T-helper 2 cell treated with Interferon-gamma antibody and Interleukin-4, amounts not matched to agents 5 μg/mL and 100 μg/mL, for 36 hours (primary cell): ENCODE measurements at places on chromosomes 3 and 15.

DNA sequence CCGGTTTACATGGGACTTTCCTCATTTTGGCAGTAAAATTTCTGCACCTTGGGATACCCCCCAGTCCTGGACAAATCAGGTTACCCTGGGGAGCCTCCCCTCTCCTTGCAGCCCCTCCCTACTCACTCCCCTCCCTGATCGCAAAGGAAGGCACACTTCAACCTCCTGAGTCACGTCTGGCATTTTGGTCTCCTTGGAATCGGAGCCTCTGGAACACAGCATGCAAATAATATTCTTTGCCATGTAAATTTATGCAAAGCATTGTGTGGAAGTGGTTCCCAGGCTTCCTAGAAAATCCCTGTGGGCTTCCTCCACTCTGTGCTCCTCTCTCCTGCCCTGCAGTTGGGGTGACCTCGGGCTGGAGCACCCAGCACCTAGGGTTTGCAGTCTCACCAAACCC lies 11.6 kb downstream of the SCN5A start:
- no peaks in the 10 kb centered on the region for H3K4me1 ChIP-seq
- no peaks in the 10 kb centered on the region for H3K36me3 ChIP-seq
- H3K27ac ChIP-seq, result no peak overlapping the region
- DNase-seq, result no peak
- no peak overlapping the region for H3K4me3 ChIP-seq
- H3K27me3 ChIP-seq, result peaks cover 5% of the 10 kb centered on the region

DNA sequence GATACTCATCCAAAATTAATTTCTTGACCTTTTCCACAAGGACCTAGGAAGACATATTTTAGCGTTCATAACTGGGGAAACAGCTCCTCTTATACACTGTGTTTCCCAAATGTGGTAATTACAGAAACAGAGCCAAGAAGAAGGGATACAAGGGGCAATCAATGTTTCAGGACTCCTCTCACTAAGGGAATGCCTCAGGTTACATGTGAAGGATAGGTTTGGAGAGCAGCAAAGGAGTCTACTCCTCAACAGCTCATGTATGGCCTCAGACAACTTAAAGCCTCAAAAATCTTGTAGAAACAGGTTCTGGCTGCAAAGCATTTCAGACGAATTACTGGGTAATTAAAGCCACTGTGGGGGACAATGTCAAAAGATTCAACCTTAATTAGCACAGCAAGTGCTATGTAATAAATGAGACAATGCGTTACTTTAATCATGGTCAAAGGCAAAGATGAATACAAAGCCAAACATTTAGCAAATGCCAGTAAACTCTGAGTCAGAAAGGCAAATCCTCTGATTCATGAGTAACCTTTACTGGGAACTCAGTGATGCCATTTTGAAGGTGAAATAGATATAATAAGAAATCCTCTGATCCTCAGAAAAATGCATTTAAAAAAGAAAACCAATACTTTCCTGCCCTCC lies 1111.2 kb downstream of the TUSC7 start:
- no peak overlapping the region for H3K4me3 ChIP-seq
- no peaks in the 10 kb centered on the region for H3K36me3 ChIP-seq
- DNase-seq, result no peak
- no peaks in the 10 kb centered on the region for H3K4me1 ChIP-seq
- no peak overlapping the region for H3K27ac ChIP-seq

GRCh38 chr3:10653241-10653640 lies 147.9 kb upstream of the ATP2B2 start:
- H3K27me3 ChIP-seq, result peaks cover 9% of the 10 kb centered on the region
- no peak overlapping the region for H3K27ac ChIP-seq
- DNase-seq, result no peak
- H3K4me3 ChIP-seq, result no peak overlapping the region
- H3K4me1 ChIP-seq, result no peaks in the 10 kb centered on the region
- H3K36me3 ChIP-seq, result no peaks in the 10 kb centered on the region

DNA sequence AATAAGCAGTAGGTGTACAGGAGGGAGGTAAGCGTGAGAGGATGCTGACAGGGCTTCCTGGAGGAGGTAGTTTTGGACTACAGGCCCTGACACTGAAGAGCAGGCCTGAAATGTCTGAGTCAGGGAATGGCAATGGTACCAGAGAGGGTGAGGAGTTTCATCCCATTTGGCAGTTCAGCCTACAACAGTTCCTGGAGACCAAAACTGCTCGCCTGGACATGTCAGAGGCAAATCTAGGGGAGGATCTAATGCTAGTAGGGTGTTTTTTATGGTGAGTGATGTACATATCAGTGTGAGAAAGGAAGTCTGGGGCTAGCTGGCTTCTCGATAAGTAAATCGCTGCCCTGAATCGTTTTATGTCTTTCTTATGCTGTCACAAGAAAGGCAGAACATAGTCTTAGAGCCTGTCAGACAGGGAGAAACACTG lies 13.8 kb upstream of the TNFSF10 start:
- H3K4me3 ChIP-seq, result peak overlapping the region; percentile 73
- no peaks in the 10 kb centered on the region for H3K27me3 ChIP-seq
- peaks cover 55% of the 10 kb centered on the region for H3K4me1 ChIP-seq
- peaks cover 21% of the 10 kb centered on the region for H3K36me3 ChIP-seq

DNA sequence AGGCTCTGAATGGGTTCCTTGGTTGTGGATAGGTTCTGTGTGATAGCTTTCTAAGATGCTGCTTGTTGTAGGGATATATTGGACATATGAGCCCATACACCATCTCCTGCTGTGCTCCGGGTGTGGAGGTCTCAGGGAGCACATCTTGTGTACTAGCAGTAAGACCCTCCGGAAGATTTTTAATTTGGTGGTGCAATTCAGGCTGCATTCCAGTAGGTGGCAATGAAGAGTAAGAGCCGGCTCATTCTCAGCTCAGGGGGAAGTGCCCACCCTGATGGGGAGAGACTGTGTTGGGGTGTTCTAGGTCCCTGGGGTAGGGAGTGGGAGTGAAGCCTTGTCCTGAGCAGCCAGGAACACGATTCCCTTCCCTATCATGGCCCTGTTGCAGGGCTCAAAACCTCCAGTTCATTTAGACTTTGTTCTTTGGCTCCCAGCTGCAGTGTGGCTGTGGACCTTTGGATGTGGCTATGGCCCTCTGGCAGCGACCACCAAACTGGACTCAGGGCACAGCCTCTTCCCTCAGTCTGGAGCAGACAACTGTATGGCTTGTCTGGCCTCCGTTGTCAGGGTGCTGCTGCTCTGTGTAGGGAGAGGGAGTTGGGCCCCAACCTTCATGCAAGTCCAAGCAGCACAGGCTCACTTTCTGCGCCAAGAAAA lies 104.7 kb downstream of the UNC13C start:
- no peak overlapping the region for H3K27ac ChIP-seq
- no peaks in the 10 kb centered on the region for H3K4me1 ChIP-seq
- H3K27me3 ChIP-seq, result no peaks in the 10 kb centered on the region
- no peak overlapping the region for H3K4me3 ChIP-seq

- H3K27ac ChIP-seq, result no peak overlapping the region
- no peaks in the 10 kb centered on the region for H3K36me3 ChIP-seq
- H3K4me1 ChIP-seq, result no peaks in the 10 kb centered on the region
- no peak for DNase-seq
- H3K4me3 ChIP-seq, result no peak overlapping the region
Observed at GRCh38 chr3:8509961-8510360, 8.3 kb downstream of the LMCD1 start.

DNA sequence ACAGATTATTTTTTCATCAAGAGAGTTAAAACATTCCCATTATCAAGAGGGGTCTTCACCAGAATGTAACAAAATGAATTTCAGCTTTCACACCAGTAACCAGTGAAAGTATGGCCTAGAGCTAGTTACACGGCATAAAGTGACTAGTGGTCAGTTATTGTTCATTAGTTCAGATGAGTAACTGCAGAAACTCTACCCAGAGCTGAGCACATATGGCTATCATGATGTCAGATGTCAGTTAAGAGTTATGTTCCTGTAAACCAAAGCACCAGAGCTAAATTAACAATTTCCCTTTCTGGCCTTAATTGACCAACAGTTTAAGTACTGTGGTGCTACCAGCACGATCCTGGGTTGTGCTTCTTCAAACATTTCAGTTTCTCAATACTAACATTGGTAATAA lies 6.6 kb upstream of the MRPS25 start:
- H3K36me3 ChIP-seq, result peaks cover 46% of the 10 kb centered on the region
- DNase-seq, result no peak
- no peaks in the 10 kb centered on the region for H3K27me3 ChIP-seq
- H3K4me1 ChIP-seq, result peaks cover 3% of the 10 kb centered on the region
- H3K27ac ChIP-seq, result no peak overlapping the region

DNA sequence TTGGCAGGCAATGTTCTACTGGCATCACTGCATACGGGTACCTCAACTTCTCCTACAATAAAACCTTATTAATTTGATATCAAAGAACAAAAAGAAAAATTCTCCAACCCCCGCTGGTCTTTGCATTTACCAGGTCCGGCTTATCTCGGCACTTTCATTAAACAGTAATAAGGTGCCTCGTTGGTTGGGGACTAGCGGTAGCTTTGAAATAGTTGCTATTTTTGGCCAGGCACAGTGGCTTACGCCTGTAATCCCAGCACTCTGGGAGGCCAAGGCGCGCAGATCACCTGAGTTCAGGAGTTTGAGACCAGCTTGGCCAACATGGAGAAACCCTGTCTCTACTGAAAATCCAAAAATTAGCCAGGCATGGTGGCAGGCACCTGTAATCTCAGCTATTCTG lies 32.0 kb upstream of the CGNL1 start:
- no peak overlapping the region for H3K4me3 ChIP-seq
- peaks cover 2% of the 10 kb centered on the region for H3K27me3 ChIP-seq
- H3K4me1 ChIP-seq, result no peaks in the 10 kb centered on the region
- no peak for DNase-seq
- H3K27ac ChIP-seq, result no peak overlapping the region

- no peaks in the 10 kb centered on the region for H3K36me3 ChIP-seq
- no peaks in the 10 kb centered on the region for H3K27me3 ChIP-seq
- no peak for DNase-seq
- no peak overlapping the region for H3K4me3 ChIP-seq
Observed at GRCh38 chr3:13042715-13043271, 30.4 kb downstream of the IQSEC1 start.

GRCh38 chr15:42057799-42058646 lies 36.3 kb downstream of the PLA2G4D start:
- H3K36me3 ChIP-seq, result no peaks in the 10 kb centered on the region
- H3K27ac ChIP-seq, result no peak overlapping the region

DNA sequence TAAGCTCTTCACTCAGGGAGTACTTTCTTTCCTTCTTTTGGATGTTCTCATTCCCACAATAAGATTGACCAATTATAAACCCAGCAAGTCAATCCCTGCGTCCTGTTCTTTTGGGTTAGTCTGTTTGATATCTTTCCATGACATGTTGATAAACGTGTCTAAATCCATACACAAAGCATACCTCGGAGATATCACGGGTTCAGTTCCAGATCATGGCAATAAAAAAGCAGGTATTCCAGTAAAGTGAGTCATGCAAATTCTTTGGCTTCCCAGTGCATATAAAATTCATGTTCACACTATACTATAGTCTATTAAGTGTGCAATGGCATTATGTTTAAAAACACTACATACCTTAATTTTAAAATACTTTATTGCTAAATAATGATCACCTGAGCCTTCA lies 667.7 kb downstream of the MAGI1 start:
- H3K36me3 ChIP-seq, result no peaks in the 10 kb centered on the region
- H3K27me3 ChIP-seq, result no peaks in the 10 kb centered on the region
- no peaks in the 10 kb centered on the region for H3K4me1 ChIP-seq
- no peak overlapping the region for H3K4me3 ChIP-seq
- H3K27ac ChIP-seq, result no peak overlapping the region

- peaks cover 17% of the 10 kb centered on the region for H3K36me3 ChIP-seq
- DNase-seq, result no peak
Observed at GRCh38 chr15:75032395-75032794, 9.0 kb downstream of the PPCDC start.

GRCh38 chr3:15214758-15215157 lies 8.7 kb downstream of the CAPN7 start:
- H3K4me3 ChIP-seq, result no peak overlapping the region
- H3K36me3 ChIP-seq, result peaks cover 54% of the 10 kb centered on the region
- H3K27me3 ChIP-seq, result no peaks in the 10 kb centered on the region
- peaks cover 3% of the 10 kb centered on the region for H3K4me1 ChIP-seq

DNA sequence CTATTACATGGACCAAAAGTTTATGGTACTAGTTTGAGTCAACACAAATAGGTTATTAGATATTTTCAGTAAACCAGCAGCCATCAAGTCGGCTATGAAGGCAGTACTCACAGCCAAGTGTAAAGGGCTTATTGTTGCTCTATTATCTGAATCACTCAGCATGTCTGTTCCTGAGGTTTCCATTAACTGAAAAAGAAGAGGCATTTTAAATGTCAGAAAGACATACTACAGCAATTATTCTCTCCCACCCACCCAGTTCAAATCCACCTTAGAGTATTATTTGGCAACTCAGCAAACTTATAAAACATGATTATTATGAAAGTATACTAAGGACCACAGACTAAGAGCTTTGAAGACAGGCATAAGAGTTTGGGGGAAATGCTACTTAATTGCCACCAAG lies 93.1 kb downstream of the BTD start:
- no peak overlapping the region for H3K4me3 ChIP-seq
- H3K27me3 ChIP-seq, result no peaks in the 10 kb centered on the region
- no peak overlapping the region for H3K27ac ChIP-seq
- peaks cover 59% of the 10 kb centered on the region for H3K36me3 ChIP-seq
- DNase-seq, result no peak

GRCh38 chr15:90489514-90489913 lies 40.2 kb upstream of the CRTC3 start:
- no peaks in the 10 kb centered on the region for H3K27me3 ChIP-seq
- no peak for DNase-seq
- H3K4me1 ChIP-seq, result peaks cover 12% of the 10 kb centered on the region
- no peak overlapping the region for H3K4me3 ChIP-seq
- H3K27ac ChIP-seq, result peak overlapping the region; percentile 52

DNA sequence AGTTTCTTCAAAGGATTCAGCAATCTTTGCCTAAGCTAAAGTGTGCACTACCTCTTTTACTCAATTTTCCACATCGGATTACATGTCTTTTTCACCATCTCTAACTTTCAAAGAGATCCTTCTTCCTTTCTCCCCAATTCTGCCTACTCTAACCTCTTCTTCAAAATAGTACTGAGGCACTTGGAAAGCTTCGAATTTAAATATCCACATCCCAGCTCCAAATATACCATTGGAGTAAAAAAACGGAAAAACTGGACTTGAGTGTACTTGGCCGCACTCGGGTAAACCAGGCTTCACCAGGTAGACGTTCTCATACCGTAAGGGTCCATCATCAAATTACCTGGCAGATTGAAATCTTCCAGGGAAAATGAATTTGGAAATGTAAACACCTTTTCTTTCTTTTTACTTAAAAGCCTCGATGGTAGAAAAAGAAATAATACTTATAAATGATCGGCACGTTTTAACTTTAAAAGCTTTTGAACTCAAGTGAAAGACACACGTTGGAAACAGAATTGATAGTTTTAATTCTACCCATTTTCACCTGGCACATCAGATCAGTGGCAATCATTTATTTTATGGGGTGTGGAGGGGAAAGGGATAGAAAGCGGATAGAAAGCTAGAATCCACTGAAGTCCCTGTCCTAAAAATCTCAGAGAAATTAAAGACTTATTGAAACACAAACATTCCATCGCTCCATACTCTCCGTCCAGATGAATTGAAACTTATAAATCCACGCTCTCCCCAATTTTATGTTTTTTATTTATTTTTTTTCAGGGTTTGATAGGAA lies 8.2 kb upstream of the MEIS2 start:
- no peak for DNase-seq
- no peaks in the 10 kb centered on the region for H3K36me3 ChIP-seq
- H3K4me3 ChIP-seq, result no peak overlapping the region
- H3K27ac ChIP-seq, result no peak overlapping the region
- peaks cover 92% of the 10 kb centered on the region for H3K27me3 ChIP-seq
- H3K4me1 ChIP-seq, result peaks cover 4% of the 10 kb centered on the region
